NCI-H774 (cell line): ENCODE measurements at places on chromosomes 5 and 9.

DNA sequence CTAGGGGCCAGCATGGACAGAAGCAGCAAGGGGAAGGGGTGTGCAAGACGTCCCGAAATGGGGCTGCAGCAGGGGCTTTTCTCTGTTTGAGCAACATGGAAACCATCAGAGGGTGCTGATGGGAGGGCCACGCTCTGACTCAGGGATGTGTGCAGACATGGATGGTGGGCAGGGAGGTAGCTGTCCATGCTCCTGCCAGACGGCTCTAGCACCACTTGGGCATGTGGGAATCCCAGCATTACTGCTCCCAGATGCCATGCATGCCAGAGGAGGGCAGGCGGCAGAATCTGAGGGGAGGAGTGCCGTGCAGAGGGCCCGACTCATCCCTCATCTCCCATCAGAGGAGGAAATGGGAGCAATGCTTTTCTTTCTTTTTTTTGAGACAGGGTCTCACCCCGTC is 45.6 kb upstream of the SLC25A51 start:
- DNase-seq = no peak

GRCh38 chr5:6820851-6821479 is 107.7 kb downstream of the TENT4A start:
- DNase-seq = peak; percentile 73

DNA sequence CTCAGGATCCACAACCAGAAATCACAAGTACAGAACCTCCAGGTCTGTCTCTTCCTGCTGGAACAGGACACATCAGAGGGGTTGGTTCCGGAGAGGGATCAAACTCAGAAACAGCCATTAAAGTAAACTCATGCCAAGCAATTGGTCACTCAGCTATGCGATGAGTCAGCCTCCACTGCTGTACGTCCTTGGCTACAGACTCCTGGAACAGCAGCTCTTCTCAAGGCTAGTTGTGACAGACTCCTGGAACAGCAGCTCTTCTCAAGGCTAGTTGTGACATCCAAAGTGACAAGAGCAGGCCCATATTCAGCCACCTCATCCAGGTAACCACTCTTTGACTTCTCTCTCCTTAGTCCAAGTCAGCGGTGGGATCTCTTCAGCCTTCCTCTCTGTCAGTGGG is at the start of gene SPINK13:
SPINK13 (plus strand) TSS at position 229 of the 400 bp plus-strand sequence. CDS start 1,279 bp downstream, outside the sequence.
- no peak for DNase-seq

DNA sequence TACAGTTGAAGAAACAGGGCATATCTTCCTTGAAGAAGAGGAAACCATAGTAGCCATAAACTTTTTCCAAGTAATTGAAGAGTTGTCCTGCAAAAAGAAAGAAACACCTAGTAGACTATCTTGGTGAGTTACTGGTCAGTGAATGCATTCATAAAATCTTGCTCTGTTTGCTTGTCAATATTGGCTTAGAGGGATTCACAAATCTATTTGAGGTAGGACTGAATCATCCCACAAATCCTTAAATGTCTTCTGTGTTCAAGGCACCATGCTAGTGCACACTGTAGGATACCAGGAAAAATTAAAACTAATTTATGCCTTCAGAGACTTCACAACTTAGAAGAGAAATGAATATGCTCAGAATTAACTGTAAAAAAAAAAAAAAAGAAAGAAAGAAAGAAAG is 57.6 kb downstream of the GRAMD2B start:
- no peak for DNase-seq

GRCh38 chr9:30310711-30311110 is 2073.7 kb upstream of the ACO1 start:
- DNase-seq = no peak

DNA sequence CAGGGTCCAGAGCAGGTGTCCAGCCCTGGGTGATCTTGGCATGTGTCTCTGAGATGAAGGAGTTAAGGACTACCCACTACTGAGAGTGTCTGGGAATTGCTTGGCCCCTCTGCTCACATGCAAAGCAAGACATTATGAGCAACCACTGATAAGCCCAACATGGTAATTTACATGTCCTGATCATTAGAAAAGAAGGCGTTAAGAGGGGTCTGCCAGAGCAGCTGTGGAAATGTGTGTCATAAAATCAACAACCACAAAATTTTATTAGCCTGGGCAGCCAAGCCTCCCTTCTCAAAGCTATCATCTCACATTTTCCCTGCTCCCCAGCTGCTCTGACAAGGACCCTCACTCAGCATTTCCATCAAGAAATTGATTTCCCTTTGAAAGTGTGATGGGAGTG is 351.0 kb downstream of the SPOCK1 start:
- no peak for DNase-seq

- DNase-seq = no peak
Observed at GRCh38 chr9:128260340-128260739, 15.5 kb downstream of the GOLGA2 start.

- no peak for DNase-seq
Observed at GRCh38 chr5:126562823-126563222, 32.2 kb downstream of the ALDH7A1 start.

GRCh38 chr9:71910650-71911060 is 338 bp downstream of the ABHD17B start:
- DNase-seq = no peak

DNA sequence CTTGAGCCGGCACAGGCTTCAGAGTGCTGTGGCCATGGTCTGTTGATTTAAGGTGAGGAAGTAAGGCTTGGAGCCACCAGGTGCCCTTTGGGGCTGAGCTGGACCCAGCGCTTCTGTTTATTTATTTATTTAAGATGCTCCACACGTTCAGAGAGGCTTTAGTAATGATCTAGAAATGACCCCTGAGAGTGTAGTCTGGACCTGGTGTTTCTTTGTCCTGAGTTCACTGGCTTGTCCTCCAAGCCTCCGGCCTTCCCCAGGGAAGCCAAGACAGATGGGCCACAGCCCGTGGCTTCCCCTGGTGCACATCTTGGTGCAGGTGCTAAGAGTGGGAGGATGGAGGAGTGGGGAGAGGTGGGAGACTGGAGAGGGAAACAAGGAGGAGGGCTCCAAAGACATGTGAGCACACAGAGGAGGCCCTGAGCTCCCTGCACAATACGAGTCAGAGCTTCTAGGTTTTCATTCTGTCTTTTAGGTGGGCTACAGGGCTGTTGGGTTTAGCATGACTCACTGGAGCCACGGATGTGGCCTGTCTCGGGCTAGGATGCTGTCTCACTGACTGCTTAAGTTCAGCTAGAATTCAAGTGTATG is 56.9 kb downstream of the AHRR start:
- DNase-seq = peak; percentile 11
